Stimulated activated CD4-positive, alpha-beta T cell treated with anti-CD3 and anti-CD28 coated beads, Interleukin-4, amount 100 ng/mL, for 48 hours (primary cell): ENCODE measurements at places on chromosomes 1 and 21.

- no peak for DNase-seq
Observed at GRCh38 chr21:40936178-40936577, 89.2 kb upstream of the DSCAM start.

DNA sequence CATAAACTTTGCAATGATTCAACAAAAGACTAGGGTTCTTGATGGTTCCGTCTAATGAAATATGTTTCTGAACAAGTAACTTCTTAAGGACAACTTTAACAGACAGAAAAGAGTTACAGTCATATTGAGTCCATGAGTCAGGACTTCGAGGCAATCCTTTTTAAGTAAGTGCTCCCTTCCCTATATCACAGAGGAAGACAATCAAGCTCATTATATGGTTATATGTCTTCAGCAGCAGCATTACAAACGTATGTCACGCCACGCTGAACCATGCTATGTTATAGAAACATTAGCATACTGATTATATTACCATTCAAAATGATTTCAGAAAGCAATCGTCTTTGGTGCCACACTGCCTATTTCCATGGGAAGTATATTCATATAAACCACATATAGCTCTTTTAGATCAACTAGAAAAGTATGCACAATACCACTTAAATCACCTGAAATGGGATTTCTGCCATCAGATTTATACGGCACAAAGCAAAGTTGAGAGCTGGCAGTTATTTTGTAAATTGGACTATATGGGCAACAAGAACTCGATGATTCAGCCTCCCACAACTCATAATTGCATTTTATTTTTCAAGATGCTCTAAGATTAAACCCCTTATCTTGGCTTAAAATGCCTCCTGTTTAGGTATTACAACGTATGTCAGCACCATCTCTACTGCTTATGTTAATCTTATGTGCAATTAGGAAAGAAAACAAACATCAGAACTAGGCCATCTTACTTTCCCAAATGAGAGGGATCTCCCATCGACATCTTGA, 111.3 kb upstream of the SAMSN1 start:
- DNase-seq = no peak

DNA sequence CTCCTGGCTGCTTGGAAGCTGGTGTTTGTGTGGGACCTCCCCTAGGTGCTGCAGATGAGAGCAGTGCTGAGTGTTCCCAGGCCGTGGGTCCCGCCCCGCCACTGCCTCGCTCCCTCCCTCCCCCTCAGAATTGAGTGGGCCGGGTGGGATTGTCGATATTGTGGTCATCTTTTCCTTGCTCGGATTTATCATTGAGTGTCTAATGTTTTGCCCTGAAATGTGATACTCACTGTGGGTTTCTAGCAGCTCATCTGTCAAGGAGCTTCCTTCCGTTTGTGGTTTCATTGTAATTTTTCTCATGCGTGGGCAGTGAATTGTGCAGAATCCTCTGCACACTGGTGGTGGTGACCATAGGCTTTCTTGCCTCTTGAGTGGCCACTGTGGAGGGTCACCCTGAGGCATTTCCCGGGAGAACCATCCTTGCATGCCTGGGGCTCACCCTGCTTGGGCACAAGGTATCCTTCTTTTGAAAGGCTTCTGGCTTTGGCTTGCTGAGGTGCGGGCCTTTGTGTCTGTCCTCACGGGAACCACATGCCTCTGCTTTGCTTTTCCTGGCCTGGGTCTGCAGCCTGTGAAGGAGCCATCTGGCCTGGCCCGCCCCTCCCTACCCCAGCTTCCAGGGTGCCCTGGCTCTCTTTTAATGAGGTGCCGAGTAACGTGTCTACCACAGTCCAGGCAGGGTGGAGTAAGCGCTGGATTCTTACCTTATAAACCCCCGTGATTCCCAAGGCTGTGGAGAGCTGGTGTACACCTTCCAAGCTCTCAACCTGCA, 25.6 kb downstream of the SLX9 start:
- no peak for DNase-seq

DNA sequence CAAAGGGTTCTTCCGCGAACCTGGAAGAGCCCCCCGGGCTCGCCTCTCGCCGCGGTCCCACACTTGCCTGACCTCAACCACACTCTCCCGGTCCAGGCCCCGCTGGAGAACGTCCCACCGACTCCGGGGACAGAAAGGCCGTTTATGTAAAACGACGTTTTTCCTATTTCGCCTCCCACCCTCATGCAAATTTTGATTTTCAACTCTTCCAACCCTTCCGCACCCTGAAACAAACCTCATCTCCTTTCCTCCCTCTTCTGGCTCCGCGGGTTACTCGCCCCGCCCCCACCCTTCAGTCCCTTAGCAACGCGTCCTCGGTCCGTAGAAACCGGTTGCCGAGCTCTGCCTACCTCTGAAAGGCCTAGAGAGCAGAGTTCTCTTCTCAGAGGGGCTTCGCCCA, at the start of gene C1orf141:
C1orf141 (minus strand) TSS at position 276 of the 400 bp plus-strand sequence. CDS start 7,730 bp downstream, outside the sequence.
- no peak for DNase-seq

DNA sequence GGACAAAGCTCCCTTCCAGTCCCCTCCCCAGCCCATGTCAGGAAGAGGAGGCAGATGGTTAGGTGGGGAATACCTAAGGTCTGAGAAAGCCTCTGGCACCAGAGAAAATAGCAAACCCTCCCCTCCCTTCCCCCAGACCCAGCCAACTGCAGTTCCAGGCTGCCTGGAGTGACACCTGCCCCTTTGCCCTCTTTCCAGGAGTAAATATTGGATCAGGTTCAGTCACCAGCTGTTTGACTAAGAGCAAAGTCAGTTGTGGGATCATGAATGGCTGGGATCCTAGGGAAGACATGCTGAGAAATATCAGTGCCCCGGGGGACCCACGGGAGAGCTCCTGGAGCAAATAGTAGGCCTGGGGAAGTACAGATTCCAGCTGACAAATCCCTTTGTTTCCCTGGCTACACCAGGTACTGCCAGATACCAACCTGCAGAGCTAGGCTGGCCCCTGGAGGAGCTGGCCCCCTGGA, 12.2 kb upstream of the CDK18 start:
- no peak for DNase-seq
